EL (cell line): ENCODE measurements at places on chromosomes 7 and 10.

GRCh38 chr7:152869677-152870051, 110.1 kb downstream of the ACTR3B start:
- DNase-seq: no peak

GRCh38 chr10:22552888-22553378, 161.4 kb downstream of the PIP4K2A start:
- DNase-seq: peak; percentile 33

DNA sequence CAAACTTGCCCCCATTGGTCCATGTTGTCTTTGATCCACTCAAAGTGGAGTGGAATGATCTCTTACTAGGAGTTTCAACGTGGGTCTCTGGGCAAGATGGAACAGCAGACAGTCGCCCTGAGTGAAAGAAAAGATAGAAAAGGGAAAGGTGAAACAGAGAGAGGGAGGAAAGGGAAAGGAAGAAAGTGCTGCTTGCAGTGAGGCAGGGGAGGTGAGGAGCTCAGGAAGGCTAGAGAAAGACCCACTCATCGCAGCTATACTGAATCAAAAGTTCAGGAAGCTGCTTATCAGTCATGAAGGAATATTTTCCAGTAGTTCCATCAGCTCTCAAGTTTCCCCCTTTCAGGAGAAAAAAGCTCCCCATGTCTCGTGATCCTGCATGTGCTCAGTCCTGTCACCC, 86.9 kb downstream of the ZNF467 start:
- DNase-seq: no peak

GRCh38 chr7:34073676-34074075, 168.3 kb downstream of the BMPER start:
- DNase-seq: peak; percentile 37

DNA sequence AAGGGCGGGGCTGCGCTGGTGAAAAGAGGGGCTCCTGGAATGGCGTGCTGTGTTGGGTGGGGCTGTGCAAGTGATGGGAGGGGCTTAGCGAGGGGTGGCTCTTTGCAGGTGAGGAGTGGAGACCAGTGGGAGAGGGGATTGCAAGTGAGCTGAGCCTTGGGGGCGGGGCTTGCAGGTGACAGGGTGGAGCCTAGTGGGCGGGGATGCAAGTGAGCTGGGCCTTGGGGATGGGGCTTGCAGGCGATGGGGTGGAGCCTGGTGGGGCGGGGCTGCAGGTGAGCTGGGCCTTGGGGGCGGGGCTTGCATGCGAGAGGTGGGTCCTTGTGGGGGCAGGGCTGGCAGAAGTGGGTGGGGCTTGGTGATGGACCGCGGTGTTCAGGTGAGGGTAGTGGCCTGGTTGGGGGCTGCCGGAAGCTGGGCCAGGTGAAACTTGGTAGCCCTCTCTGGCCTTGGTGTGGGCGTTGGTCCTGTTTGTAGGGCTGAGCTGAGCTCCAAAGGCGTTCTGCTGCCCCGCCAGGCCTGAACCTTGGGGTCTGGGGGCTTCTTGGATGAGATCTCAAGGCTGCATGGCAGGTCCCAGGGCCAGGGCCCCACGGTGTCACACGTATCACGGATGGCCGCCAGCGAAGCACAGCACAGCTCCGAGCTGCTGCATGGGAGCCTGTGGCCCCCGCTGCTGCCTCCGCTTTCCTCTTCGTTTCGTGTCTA, 743 bp upstream of the PITRM1 start:
- no peak for DNase-seq

DNA sequence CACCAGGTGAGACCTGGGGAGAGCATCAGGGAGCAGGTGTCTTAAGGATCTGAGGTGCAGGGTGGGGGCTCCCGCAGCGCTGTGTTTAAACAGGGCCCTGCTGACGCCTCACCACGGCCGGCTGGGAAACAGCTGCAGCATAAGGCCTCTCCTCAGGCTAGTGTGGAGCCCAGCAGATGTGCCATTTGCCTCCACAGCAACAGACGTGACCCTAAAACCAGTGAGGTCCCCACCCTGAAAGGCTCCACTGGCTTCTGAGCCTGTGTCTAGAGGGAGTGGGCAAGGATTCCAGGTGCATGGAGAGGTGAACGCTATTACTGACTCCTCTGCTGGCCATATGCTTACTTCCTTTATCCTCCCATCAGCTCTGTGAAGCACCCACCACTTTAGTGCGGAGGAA, 47.8 kb downstream of the SYPL1 start:
- DNase-seq: no peak

GRCh38 chr10:102157224-102157623, 5.0 kb downstream of the NOLC1 start:
- no peak for DNase-seq

DNA sequence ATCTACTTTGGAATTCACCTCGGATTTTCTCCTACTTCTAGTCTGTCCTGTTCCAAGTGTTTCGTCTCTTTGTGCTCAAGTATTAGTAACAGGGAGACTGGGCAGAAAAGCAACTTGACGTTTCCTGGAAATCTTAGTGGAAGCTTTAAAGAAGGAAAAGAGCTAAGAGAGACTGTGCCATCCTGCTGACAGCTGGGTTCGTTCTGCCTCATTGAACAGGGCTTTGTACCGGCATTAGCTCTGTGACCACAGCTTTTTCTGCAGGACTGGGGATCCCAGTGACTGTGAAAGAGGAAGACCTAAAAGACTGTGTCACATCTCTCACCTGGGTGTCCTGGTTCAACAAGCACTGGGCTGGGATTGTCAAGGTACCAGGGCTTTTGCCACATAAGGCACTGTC, 70.8 kb upstream of the CDCA7L start:
- DNase-seq: no peak

GRCh38 chr7:140215281-140215680, 38.5 kb upstream of the KDM7A start:
- no peak for DNase-seq

DNA sequence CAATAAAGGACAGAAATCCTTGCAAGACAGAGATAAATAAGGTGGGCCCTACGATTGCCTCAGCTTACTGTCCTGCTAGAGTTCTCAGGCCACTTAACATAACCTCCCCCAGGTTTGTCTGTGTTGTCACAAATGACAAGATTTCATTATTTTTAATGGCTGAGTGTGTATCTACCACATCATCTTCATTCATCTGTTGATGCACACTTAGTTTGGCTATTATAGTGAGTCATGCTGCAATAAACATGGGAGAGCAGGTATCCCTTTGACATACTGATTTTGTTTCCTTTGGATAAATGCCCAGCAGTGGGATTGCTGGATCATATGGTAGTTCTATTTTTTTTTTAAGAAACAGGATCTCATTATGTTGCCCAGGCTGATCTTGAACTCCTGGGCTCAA, 60.6 kb downstream of the PRTFDC1 start:
- peak; percentile 88 for DNase-seq

- DNase-seq: peak; percentile 86
Observed at GRCh38 chr10:99784016-99784726, 1.7 kb downstream of the ABCC2 start.

- DNase-seq: peak; percentile 94
Observed at GRCh38 chr7:78702770-78703169, 750.7 kb downstream of the MAGI2 start.

DNA sequence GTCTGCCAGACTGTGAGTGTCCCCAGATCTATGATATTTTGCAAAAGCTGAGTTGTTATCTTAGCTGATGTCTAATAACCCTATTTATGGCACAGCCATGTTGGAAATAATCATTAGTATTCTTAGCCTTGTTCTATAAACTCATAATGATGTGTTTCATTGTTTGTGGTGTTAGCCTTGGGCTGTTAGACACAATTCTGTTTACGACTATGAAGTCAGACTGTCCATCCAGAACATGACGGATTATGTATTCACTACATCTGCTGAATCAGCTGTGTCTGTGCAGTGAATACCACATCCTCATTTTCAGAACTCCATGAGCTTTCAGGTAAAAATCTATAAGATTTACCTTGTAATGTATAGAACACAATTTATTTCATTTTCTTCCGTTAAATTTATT, 577.1 kb downstream of the NRG3 start:
- DNase-seq: no peak

- DNase-seq: no peak
Observed at GRCh38 chr10:79132681-79133381, 64.1 kb downstream of the ZMIZ1 start.

- no peak for DNase-seq
Observed at GRCh38 chr10:78831461-78831860, 237.3 kb upstream of the ZMIZ1 start.

- DNase-seq: no peak
Observed at GRCh38 chr7:21867226-21867625, 78.5 kb downstream of the CDCA7L start.

GRCh38 chr10:103557455-103557854, 64.0 kb downstream of the NEURL1 start:
- no peak for DNase-seq

DNA sequence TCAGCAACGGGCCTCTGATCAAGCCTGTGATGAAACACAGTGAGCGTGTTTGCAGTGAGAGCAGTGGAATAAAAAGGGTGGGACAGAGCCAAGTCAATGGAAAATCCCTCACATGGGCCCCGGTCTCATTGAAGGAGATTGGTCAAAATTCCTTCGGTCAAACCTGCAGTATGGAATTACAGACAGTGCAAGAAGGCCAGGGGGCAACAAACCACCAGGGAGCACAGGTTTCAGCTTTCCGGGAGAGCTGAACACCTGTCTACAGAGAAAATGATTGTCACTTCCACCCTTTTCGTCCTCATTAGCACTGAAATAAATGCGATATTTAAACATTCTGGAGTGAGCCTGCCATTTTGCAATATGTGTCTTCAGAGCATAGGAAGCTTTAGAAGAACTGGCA, 92.9 kb downstream of the GPR26 start:
- no peak for DNase-seq

DNA sequence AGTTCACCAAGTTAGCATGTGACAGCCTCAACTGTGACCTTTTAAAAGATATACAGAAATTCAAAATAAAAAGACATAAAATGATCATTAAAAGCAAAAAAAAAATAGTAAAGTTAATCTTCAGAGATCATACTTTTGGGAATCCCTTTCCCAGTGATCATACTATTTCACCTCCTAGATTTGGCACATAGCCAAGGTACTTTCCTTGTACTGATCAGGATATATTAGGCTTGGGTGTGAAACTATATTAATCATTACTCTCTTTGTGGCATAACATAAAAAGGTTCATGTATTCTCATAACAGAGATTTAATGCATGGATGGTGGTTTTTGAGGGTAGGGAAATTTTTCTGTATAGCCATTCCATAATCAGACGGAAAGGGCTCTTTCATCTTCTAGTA, 109.6 kb upstream of the ZWINT start:
- DNase-seq: no peak
